ENCODE measurements at places on chromosomes 7 and 10.
A peak's percentile ranks its signal among the peaks of the same experiment; 100 is the strongest.

- no peak for DNase-seq
Measured at GRCh38 chr10:67222934-67223333, 297.1 kb downstream of the LRRTM3 start.

GRCh38 chr7:16636555-16637101 is 8.9 kb downstream of the ANKMY2 start:
- DNase-seq, result no peak

DNA sequence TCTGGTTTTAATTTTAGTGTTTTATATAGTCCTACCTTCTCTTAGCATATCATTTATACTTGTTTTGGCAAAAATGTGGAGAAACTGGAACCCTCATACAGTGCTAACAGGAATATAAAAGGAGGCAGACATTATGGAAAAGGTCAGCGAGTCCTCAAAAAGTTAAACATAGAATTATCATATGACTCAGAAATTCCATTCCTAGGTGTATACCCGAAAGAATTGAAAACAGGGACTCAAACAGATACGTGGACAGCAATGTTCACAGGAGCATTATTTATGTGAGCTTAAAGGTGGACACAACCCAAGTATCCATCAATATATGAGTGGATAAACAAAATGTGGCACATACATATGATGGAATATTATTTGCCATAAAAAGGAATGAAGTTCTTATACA is 51.5 kb downstream of the VAX1 start:
- no peak for DNase-seq

DNA sequence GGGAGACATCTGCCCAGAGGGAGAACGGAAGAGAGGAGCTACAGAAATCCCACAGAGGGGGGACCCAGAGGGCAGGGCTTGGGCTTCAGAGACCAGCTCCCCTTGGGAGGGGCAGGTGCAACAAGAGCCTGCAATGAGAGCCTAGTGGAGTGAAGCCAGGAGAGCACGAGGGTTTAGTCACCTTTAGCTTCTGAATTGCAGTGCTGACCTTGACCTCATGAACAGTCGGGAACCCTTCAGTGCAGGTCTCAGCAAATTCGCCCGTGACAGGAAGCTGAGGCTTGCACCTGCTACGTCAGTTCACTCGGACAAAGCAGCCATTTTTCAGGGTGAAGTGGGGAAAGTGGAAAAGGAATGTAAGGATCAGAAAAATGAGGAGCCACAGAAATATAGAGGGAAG is 306.8 kb upstream of the CDC14C start:
- no peak for DNase-seq

- no peak for DNase-seq
Measured at GRCh38 chr10:70584366-70584765, 18.2 kb downstream of the PRF1 start.

- no peak for DNase-seq
Measured at GRCh38 chr7:13603661-13604060, 385.8 kb downstream of the ETV1 start.

DNA sequence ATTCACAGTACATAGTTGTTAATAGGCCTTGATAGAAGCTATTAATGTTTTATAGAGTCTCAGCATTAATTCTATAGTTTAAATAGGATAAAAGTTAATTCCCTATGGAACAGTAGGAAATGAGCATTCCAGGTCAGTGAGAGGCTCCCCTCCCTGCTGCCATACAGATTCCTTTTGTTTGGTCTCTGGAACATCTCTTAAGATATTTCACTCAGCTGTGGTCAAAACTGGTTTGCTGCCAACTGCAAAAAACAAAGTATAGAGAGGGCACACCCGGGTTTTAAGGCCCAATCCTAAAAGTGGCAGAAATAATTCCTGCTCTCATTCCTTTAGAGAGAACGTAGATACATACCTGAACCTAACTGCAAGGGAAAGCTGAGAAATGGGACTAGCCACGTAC is 51.3 kb downstream of the MDFIC start:
- no peak for DNase-seq

GRCh38 chr10:127310430-127310829 is 114.0 kb upstream of the INSYN2A start:
- DNase-seq, result no peak

DNA sequence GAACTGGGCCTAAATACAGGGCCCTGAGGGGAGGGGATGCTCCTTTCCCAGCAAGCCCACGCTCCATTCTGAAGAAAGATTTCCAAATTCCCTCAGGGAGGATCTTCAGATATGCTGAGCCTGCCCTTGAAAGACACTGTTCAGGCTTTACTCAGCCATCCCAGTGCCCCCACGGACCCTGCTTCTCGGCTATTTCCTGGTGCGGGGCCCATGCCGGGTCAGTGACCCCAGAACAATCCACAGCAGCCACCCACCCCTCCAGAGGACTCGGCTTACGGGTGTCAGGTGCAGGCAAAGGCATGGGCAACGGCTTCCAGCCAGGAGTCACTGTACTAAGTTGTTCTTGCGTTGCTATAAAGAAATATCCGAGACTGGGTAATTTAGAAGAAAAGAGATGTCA is 137.1 kb downstream of the OAT start:
- no peak for DNase-seq

GRCh38 chr7:133230591-133231194 is 22.2 kb upstream of the EXOC4 start:
- peak; percentile 58 for DNase-seq

DNA sequence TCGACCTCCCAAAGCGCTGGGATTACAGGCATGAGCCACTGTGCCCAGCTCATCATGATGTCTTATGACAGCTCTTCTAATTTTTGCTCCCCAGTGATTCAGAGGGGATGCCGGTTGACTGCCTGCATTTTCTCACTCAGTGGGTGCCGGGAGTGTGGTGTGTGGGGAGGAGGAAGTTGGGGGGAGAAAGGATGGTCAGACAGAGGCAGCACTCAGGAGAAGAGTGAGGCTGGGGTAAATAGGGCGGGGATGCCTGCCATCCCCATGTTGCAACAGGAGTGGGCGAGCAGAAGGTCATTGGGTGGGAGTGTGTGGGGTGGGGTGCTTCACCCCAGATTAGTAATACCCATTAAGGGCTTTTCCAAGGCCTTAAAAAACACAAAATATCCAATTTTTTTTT is 3.5 kb upstream of the CCL24 start:
- no peak for DNase-seq

DNA sequence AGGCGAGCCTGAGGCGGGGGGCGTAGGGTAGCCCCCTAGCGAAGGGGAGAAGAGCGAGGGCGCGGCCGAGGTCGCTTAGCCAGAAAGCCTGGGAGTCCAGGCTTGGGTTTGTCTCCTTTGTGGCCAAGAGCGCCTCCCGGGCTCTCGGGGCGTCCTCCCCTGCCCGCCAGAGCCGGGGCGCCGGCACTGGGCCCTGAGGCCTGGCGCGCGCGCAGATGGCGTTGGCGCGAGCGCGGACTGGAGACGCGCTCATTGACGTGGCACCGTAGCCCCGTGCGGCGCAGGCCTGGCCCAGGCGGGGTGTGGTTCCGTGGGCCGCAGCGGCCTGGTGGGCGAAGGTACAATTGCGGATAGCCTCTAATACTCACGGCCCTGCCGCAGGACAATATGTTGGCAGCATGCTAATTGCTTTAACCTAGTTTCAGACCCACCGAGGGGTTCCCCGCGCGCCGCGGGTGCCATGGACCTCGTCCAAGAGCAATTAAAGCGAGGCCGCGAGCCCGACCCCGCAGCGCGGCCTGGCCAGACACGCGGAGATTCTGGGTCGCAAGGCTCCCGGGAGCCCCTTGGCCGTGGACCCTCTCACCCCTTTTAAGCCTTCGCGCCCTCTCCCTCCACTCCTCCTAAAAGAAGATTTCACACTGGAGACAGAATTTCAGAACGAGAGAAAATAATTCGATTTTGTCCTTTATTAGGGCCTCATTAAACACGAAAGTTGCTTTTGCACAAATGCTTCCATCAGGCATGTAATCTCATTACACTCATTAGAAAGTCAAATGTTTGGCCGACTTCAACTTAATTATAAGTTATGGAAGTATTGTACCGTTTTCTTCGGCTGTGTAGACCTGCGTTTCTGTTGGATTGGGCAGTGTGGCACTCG is 3.1 kb downstream of the PTF1A start:
- DNase-seq, result no peak

DNA sequence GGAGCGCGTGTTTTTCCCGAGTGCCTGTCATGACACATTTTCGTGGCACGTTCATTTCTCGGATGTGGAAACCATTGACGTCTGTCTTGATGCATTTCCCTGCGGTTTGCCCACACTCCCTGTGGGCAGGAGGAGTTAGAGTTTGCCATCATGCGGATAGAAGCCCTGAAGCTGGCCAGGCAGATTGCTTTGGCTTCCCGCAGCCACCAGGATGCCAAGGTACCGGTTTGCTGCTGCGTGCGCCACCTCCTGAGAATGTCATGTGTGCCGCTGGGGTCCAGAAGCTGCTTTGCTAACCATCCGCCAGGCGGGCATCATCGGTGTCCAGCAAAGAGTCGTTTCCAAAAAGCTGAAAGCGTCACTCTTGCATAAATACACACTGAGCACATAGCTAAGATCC is 40.9 kb upstream of the BTBD16 start:
- DNase-seq, result no peak

DNA sequence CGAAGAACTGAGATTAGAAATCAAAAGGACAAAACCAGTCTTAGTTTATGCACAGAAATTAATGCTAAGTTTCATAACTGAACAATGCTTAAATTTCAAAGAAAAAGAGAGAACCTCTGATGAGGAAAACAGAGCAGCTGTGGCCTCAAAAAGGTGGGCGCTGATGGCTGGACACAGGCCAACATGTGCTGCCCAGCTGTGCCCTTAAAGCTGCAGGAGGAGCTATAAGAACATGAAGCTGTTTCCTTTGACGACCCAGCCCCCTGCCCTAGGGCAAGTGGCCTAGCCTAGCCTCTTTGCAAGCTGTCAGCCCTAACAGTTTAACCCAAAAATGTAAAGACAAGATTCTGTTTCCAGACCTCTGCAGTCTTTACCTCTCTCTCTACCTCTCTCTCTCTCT is 107.7 kb downstream of the GRID1 start:
- DNase-seq, result no peak

DNA sequence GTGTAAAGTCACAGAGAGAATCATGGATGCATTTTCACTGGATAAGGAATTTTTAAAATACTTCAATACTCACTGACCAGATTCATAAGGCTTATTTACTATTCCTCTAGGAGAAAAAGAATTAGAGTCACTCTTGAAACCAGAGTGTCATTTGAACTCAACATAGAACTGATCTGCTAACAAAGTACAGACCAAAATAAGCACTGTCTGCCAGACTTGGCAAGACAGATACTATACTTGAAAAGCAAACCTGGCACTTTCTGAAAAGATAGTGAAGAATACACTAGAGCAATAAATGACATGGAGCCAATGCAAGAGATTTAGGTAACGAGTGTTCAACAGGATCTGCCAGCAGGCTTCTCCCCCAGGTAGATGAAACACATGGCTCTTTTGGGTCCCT is 215.3 kb downstream of the CHCHD3 start:
- no peak for DNase-seq

DNA sequence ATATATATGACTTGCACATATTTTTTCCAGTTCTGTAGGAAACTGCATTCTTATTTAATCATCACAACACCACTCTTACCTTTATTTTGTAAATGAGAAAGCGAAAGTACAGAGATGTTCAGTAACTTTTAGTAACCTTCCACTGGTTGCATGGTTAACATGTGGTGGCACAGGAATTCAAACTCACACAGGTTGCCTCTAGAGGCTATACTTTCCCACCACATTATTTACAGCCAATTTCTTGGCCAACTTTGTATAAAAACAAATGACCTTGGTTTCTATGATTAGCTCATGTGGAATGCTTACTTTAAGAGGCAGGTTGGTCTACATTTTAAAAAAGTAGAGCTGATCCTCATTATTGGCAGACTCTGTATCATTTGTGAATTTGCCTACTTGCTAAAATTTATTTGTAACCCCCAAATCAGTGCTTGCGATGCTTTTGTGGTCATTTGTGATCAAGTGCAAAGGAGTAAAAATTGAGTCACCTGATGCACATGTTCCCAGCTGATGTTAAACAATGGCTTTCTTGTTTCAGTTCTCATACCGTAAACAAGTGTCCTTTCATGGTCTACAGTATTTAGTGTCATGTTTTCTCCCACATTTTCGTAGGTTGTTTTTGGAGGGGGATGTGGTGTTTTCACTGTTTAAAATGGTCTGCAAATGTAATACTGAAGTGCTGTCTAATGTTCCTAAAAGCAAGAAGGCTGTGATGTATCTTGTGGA is 14.8 kb downstream of the BBS9 start:
- no peak for DNase-seq

DNA sequence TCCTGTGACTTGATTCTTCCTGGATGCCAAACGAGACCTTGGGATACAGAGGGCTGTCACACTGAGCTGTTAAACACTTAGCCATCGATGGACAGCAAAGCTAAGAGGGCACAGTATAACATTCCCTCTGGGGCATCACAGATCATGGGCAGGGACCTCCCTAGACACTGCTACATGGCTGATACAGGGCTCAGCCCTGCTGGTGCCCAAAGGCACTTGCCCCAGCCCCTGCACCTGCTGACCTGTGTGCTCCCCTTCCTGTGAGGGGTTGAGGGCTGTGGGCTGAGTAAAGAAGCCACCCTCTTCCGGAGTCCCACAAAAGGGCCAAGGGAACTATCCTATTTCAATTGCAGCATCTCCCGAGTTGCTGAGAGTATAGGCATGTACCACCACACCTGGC is 337.9 kb downstream of the EXOC4 start:
- no peak for DNase-seq

DNA sequence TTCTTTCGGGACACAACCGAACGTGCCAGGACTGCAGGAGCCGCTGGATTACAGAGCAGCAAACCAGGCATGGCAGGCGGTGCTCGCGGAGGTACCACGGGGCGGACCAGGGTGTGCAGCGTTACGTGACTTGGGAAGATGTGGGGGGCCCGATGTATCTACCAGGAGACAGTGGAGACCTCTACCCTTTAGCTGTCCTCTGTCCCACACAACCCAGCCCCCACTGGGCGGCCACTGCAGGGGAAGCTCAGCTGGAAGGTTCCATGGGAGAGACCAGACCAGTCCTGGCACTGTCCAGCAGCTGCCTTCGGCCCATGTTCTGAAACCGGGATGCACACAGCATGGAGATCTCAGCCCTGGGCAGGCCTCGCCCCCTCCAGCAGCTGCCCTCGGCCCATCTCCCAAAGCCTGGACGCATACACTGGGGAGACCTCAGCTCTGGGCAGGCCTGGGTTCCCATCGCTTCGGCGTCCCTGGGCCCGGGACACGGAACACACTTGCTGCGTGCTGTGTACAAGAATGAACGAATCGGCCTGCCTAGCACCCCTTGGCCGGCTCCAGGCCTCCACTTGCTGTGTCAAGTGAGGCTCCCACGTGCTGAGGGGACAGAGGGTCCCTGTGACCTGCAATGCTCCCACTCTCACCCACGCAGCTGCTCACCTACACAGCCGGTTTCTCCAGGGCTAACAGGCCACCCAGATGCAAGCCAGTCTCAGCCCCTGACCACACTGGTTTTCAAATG is 177.4 kb downstream of the ELFN1 start:
- DNase-seq, result no peak

DNA sequence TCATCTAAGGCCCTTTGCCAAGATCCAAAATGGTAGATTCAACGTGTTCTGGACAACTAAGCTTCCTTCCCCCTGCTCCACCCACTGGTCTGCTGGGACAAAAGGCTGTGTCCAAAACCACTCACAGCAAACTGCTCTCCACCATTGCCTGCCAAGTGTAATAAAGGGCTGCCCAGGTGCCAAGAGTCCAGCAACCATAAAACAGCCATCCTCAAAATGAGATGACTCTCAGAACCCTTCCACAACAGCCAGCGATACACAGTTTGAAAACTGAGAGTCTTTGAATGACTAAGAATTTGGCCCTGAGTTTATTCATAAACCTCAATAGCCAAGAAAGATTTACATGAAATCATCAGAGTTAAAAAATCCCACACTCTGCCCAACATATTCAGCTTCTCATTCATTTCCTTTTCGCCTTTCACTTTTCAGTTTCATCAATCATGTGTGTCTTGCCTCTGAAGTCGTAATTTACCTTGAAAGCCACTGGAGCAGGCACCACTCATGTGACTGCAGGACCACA is 658.1 kb upstream of the MGMT start:
- DNase-seq, result no peak

Data from stimulated activated naive CD8-positive, alpha-beta T cell treated with anti-CD3 and anti-CD28 coated beads, Interleukin-15, Interleukin-2, amounts not matched to agents 100 U/mL and 50 U/mL, for 24 hours (primary cell).